ENCODE measurements at places on chromosomes 1 and 21. TPM values are rescaled to one million over a fixed set of nuclear protein-coding genes. Genes with fewer than 3 reads are reported as not detected.
A peak's percentile ranks its signal among the peaks of the same experiment; 100 is the strongest.

DNA sequence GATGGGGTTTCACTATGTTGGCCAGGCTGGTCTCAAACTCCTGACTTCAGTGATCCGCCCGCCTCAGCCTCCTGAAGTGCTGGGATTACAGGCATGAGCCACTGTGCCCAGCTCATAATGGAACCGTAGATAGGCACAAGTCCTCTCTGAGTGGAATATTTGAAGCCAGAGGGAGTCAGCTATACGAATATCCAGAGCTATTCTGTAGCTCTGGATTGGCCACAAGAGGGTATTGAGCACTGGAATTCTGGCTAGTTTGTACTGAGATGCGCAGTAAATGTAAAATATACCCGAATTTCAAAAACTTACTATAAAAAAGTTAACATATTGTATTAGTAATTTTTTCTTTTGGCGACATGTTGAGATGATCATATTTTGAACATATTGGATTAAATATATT lies 851 bp upstream of the VPS13D start:
- H3K36me3 ChIP-seq, result no peaks in the 10 kb centered on the region
- DNase-seq, result no peak
- H3K4me3 ChIP-seq, result no peak overlapping the region

The ZNF697 gene
- 0.95 TPM for total RNA-seq

- no peak for DNase-seq
- H3K4me3 ChIP-seq, result no peak overlapping the region
- no peaks in the 10 kb centered on the region for H3K4me1 ChIP-seq
- no peaks in the 10 kb centered on the region for H3K36me3 ChIP-seq
- no peak overlapping the region for H3K27ac ChIP-seq
Measured at GRCh38 chr1:14822493-14822892, 224.0 kb downstream of the KAZN start.

DNA sequence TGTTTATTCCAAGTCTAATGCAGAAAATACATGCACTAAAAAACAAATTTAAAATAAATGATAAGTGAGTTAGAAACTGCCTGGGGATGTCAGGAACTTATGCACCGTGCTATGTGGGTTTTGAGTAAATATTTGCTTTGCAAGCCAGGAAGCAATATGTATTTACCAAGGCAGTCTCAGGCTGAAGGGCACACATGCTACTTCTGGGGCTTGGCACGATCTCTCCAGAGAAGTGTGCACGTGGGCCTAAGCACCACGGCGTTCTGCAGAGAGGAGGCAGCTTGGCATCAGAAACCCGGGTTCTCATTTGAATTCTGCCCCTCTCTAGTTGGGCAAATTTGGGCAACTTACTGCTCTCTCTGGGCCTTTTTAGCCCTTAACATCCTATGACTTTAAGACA lies 72.6 kb upstream of the ROR1 start:
- H3K4me3 ChIP-seq, result no peak overlapping the region
- no peak overlapping the region for H3K27ac ChIP-seq
- no peak for DNase-seq
- no peaks in the 10 kb centered on the region for H3K27me3 ChIP-seq

GRCh38 chr1:156749419-156750118 lies 1.9 kb downstream of the HDGF start:
- DNase-seq, result no peak
- peaks cover 7% of the 10 kb centered on the region for H3K36me3 ChIP-seq
- H3K27ac ChIP-seq, result peak overlapping the region; percentile 85
- peaks cover 42% of the 10 kb centered on the region for H3K4me1 ChIP-seq
